ENCODE measurements at places on chromosomes 6 and 20.

- no peak for DNase-seq
Measured at GRCh38 chr6:155389130-155389529, 66.5 kb downstream of the NOX3 start.

- DNase-seq = no peak
Measured at GRCh38 chr6:81589465-81590313, 162.8 kb downstream of the TENT5A start.

GRCh38 chr6:45445364-45445748 is 67.6 kb upstream of the SUPT3H start:
- no peak for DNase-seq

- DNase-seq = no peak
Measured at GRCh38 chr6:31908791-31909190, 6.9 kb upstream of the ZBTB12 start.

DNA sequence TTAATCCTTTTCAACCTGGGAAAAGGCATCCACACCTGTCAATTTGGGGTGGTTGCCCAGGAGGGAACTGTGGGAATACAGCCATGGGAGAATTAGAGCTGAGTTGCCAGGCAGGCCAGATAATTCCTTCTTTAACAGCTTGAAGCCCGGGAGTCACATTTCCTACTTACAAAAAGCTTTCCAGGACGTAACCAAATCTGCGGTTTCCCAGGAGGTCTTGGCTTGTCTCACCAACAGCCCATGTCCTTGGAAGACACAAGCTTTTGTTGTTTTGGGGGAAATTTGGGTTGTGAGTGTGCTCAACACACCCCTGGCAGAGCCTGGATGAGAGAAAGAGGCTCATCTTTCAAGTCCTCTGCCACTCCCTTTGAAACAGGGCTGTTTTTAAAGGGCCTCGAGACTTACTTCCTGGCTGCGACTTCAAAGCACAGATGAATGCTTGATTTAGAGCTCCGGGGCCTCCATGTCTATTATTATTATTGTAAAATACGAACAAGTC is 465.9 kb upstream of the BTBD3 start:
- peak; percentile 54 for DNase-seq

GRCh38 chr6:138975815-138976214 is 12.2 kb downstream of the REPS1 start:
- DNase-seq = no peak

- no peak for DNase-seq
Measured at GRCh38 chr20:48807586-48808381, 20.0 kb downstream of the PREX1 start.

All from right hindlimb (tissue), 1 donor.